Gastrocnemius medialis (tissue), 4 donors: ENCODE measurements at places on chromosomes 3 and 15.

DNA sequence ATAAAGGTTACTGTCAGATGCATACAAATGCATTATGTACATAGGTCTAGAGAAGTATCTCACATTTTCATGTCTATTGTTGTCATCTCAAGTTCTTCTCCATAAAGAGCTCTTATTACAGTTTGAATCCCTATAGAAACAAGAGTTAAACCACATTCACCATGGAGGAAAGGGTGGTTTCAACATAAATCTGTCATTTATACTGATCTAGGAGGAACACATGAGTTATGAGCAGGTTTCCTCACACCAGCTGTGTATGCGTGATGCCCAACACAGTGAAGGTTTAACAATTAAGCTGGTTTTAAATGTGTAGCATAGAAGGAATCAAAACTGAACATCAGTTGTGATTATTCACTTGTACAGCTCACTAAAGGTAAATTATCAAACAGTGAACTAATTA is 251.7 kb downstream of the KCNMB2 start:
- no peak for DNase-seq

- no peak for DNase-seq
These were observed 41.9 kb upstream of the SLC6A1 start for GRCh38 chr3:10950476-10951294.

GRCh38 chr3:8503461-8503860 is 1.8 kb downstream of the LMCD1 start:
- DNase-seq = no peak

GRCh38 chr3:58962040-58962651 is 87.7 kb downstream of the CFAP20DC start:
- no peak for DNase-seq

GRCh38 chr3:160921020-160921635 is 165.1 kb downstream of the PPM1L start:
- DNase-seq = no peak

GRCh38 chr3:161423911-161424522 is 52.7 kb upstream of the SPTSSB start:
- DNase-seq = no peak

DNA sequence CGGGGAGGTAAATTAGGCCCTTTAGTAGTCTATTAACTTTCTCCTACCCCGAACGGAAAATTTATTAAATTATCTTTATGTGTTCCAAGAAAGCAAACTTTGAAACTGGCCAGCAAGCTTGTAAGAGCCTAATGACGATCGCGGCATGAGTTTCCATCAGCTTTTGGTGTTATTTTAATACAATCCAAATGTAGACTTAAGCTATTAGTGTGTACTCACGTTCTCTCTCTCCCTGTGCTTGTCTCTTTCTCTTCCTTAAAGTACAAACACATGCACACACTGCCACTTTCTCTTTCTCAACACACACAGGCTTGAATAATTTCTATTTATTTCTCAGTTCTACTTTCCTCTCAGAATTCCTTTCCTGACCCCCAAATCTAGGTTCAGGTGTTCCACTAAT is 108.8 kb upstream of the MME start:
- DNase-seq = no peak
